ENCODE measurements at places on chromosomes 12 and 14.
A peak's percentile ranks its signal among the peaks of the same experiment; 100 is the strongest.

DNA sequence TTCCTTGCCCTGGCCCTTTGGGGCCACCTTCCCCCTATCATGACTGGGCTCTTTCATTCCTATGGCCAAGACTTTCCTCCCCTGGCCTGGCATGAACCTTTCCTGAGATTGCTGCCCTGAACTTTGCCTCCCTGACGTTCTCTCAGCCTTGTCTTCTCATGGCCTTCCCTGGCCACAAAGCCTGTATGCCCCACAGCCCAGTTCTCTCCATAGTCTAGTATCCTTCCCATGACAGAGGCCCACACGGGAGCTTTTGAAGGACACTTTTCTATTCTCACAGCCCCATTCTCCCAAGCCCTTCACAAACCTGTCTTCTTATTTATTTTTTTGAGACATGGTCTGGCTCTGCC lies 4.5 kb upstream of the RNU7-1 start:
- no peak for ATAC-seq

GRCh38 chr14:92254786-92255185 lies 68.2 kb upstream of the SLC24A4 start:
- ATAC-seq: peak; percentile 49

- ATAC-seq: no peak
Measured at GRCh38 chr14:95541346-95541745, 6.5 kb downstream of the GLRX5 start.

- ATAC-seq: no peak
Measured at GRCh38 chr12:4445156-4446101, at the start of gene FGF6. FGF6 (minus strand) TSS chr12:4445815; CDS start chr12:4445570, 245 bp downstream.

- peak; percentile 70 for ATAC-seq
Measured at GRCh38 chr12:116697305-116697704, 40.6 kb downstream of the SPRING1 start.

All from SK-N-SH treated with all-trans-retinoic acid at 6 μM for 48 hours (cell line).